ENCODE measurements at places on chromosomes 7 and 10. TPM values are rescaled to one million over a fixed set of nuclear protein-coding genes. Genes with fewer than 3 reads are reported as not detected.

GRCh38 chr10:77602231-77602912 lies 35.2 kb downstream of the KCNMA1 start:
- no peak for ATAC-seq

GRCh38 chr10:72697716-72698115 lies 5.8 kb downstream of the MCU start:
- no peak for ATAC-seq

DNA sequence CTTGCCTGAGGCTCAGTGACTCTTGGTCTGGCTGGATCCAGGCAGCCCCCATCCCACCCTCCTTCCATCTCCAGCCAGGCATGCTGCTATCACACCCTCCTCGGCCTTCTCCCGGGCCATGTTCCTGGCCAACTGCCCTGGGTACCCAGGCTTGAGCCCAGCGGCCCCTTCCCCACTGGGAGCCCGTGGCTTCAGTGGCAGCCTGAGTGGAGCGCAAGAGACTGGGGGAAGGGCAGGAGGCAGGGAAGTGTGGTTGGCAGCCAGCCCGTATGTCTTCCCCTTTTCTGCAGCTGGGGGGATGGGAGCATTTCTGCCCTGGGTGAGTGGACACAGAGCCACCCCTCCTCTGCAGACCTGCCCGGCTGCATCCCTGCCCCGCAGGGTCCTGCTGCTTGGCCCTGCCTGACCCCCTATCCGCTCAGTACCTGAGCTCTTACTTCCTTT lies 148.5 kb downstream of the ARHGAP22 start:
- no peak for ATAC-seq

DNA sequence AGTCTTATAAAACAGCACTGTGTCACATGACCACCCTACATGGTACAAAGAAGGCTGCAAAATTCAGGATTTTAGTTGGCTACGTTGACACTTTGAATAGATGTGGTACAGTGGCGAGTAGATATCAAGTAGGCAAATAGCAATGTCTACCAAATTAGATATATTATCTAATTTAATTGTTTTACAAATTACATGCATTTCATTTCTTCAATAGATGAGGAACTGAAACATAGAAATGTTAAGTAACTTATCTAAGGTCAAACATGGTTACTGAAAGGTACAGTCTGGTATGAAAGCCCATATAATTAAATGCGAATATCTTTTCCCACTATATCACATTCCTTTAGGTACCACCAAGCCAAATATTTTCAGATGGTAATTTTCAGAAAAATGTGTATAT lies 972.2 kb downstream of the NRG3 start:
- ATAC-seq, result no peak

DNA sequence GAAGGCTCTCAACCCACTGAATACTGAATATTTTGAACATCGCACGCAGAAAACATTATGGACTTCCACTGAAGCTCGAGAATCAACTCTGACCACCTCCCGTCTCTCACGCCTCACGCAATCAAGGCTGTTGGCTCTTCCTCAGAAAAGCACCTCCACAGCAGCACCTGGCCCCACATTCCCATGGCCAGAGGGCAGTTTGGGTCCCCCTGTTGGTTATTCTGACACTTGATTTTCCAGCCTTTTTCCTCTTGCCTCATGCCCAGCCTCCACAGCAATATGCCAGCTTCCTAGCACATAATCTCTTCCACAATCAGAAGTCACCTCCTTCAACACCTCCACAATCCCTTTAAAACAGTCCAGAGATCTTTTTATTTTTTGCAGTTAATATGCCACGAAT lies 55.9 kb downstream of the SVOPL start:
- ATAC-seq, result no peak

DNA sequence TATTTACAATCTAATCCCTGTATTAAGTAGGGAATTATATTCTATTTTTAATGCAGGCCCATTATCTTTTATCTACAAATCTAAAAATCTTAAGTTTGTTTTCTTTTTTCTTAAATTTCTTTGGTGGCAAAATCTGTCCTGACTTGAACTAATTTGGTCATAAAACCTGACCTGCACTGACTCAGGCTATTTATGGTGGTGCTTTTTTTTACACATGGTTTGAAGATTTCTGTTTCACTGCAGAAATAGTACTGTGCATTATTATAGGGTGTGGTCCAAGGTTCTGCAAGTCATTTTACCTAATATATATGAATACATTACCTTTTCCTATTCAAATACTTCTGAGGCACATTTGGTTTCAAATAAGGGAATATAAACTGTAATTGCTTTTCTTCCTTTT lies 137.0 kb downstream of the CD36 start:
- no peak for ATAC-seq

GRCh38 chr7:3918576-3918975 lies 617.5 kb downstream of the SDK1 start:
- ATAC-seq, result no peak

DNA sequence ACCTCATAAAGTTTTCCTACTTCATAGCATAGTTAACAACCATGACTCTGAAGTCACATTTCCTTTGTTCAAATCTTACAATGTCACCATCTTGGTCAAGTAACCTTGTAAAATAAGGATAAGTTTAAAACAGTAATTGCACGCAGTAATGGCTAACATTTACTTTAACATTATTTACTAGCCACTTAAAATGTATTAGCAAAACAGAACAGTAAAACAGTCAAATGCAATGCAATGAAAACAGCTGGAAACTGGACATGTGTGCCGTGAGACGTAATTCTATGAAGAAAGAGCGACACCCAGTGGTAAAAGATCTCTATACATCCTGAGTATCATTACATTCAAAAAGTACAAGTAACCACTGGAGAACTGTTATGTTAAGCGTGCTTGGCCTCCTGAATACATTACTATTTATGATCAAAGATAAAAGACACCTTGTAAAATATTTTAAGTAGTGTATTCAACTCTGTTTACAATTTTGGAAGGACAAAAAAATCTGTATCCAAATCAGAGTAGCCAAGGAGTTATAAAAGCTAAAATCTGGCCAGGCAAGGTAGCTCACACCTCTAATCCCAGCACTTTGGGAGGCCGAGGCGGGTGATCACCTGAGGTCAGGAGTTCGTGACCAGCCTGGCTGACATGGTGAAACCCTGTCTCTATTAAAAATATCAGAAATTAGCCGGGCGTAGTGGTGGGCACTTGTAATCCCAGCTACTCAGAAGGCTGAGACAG lies 27.2 kb downstream of the ATE1 start:
- ATAC-seq, result peak; percentile 75

GRCh38 chr10:12235116-12235694 lies 39.2 kb downstream of the CDC123 start:
- ATAC-seq, result no peak

DNA sequence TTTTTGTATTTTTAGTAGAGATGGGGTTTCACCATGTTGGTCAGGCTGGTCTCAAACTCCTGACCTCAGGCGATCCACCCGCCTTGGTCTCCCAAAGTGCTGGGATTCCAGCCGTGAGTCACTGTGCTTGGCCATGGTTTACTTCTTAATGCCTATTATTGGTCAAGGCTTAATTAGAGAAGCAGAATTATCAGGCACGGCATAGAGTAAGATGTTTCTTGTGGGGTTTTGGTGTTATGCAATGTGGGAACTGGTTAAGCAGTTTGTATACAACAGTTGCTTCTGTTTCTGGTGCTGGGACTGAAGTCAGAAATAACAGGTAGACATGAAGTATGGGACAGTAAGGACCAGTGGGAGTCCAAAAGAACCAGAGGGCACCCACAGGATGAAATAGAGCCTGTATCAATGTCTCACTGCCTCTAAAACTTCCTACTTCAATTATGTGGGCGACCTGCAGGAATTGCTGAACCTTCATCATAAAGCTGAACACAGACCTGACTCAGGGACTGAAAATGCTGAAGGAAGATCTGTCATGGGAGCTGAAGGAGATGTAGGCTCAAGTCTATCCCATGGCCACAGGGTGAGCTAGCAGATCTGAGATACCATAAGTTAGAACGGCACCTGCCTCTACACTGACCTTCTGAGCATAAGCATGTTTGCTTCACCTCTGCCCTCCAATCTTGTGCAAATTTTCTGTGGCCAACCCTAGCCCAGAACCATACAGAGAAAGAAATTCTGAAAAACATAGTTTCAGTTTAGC lies 38.3 kb upstream of the VCL start:
- ATAC-seq, result no peak

- ATAC-seq, result peak; percentile 7
These were observed 7.1 kb upstream of the ATP6V1F start for GRCh38 chr7:128855559-128855958.

- peak; percentile 41 for ATAC-seq
These were observed 151.8 kb upstream of the CELF2 start for GRCh38 chr10:10865913-10866312.

GRCh38 chr10:7438196-7438986 lies 27.6 kb upstream of the SFMBT2 start:
- no peak for ATAC-seq

DNA sequence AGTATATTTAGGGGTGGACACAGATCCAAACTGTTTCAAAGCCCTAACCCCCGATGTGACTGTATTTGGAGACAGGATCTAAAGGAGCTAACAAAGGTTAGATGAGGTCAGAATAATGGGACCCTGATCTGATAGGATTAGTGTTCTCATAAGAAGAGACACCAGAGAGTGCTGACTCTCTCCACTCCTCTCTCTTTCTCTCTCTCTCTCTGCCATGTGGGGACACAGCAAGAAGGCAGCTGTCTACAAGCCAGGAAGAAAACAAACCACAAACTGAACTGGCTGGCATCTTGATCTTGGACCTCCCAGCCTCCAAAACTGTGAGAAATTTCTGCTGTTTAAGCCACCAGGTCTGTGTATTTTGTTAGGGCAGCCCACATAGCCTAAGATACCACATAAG lies 84.7 kb upstream of the KDM7A start:
- ATAC-seq, result no peak

- ATAC-seq, result no peak
These were observed 25.1 kb downstream of the SEPTIN7 start for GRCh38 chr7:35825974-35826373.

GRCh38 chr7:151954866-151955820 lies 1.1 kb upstream of the GALNTL5 start:
- no peak for ATAC-seq

The C10orf143 gene
- total RNA-seq, result 3.3 TPM

The CLCN1 gene
- 0.68 TPM for total RNA-seq

The LGI1 gene
- total RNA-seq, result not detected

The TSPAN15 gene
- 3.4 TPM for total RNA-seq

The CLDN12 gene
- total RNA-seq, result 20.7 TPM

The OGA gene
- total RNA-seq, result 54.4 TPM

The TMEM184A gene
- 86.6 TPM for total RNA-seq

The GAD2 gene
- total RNA-seq, result not detected

The FKBP6 gene
- not detected for total RNA-seq

All from esophagus mucosa (tissue), 1 donor.